ENCODE measurements at places on chromosomes 11 and 22.

DNA sequence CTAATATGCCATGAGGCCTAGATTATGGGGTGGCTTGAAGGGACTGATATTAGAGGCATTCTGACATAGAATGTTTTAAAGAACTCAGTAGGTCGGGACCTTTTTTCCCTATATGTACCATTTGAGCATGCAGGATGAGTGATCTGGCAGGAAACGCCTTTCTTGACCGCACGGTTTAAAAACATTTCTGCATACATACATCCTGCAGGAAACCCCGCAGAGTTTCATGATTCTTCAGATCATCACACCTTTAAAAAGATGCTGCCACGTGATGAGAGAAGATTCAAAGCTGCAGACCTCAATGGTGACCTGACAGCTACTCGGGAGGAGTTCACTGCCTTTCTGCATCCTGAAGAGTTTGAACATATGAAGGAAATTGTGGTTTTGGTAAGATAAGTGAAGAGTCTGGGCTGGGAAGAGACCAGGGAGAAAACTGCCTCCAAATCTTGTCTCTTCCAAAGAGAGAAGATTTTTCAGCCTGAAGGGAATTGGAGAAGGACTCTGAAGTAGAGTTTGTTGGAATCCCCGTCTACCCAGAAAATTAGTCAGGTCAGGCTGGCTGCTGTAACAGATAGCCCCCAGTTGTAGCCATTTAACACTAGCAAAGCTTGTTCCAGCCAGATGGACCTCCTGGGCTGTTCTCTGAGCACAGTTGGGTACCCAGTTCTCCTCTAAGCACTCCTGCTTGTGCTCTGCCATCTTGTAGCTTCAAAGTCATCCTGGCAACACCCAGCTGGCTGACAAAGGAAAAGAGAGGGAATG is 7.4 kb downstream of the RCN1 start:
- DNase-seq, result no peak

DNA sequence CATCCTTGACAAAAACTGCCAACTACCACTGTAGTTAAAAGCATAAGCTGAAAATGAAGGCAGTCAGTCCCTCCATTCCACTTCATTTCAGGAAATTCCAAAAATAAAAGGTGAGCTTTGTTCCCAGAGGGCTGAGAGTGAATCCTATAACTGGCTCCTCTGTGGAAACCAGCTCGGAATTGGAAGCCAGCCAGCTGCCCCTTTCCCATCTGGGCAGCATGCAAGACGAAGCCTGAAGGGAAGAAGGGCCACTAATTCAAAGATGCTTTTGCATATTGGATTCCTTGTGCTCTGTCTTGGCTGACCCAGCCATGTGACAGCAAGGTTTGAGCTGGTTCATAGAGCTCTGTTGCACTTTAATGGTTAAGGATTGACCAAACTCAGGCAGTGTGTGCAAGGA is 83.4 kb downstream of the ALX4 start:
- no peak for DNase-seq

- no peak for DNase-seq
Observed at GRCh38 chr22:38846412-38846811, 2.6 kb upstream of the NPTXR start.

DNA sequence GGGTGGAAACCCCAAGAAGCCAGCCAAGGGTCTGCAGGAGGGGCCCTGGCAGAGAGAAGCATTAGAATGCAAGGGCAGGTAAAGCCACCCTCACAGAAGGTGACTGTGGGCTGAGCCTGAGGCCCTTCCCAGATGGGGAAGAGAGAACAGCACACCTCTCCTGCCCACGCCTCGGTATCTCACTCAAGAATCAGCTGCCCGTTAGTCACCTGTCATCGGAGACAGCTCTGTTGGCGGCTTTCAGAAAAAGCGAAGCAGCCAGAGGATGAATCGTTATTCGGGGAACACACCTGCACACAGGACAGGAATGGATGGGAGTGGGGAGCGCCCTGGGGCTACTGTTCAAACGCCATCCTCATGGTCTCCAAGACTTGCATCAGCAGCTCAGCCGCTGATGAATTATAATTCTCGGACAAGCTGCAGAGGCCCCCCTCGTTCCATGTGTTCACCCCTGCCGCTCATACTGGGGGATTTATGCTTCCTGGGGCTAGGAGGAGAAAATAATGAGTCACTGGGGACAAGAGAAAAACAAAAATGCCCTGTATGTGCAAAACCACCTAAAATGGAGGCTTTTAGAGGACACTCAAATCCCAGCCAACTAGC is 21.6 kb upstream of the TMA7B start:
- no peak for DNase-seq

DNA sequence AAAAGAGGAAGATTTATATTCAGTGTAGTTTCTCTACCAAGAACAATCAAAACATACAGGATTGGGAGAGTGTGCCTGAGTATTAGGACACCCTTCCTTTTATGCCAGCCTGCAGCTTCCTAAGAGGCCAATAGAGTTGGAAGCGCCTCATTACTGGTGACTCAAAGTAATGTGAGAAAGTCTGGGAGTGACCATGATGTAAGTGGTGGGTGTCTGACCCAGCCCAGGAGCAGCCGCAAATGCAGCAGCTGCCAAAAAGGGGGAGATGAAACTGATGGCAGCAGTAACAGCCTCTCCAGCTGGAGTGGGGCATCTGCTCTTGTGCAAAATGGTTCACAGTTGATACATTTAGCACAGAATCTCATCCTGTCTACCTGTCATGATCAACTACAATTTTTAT is 62.0 kb downstream of the ZNF280B start:
- DNase-seq, result no peak

GRCh38 chr11:45113807-45114206 is 32.6 kb upstream of the PRDM11 start:
- DNase-seq, result no peak

DNA sequence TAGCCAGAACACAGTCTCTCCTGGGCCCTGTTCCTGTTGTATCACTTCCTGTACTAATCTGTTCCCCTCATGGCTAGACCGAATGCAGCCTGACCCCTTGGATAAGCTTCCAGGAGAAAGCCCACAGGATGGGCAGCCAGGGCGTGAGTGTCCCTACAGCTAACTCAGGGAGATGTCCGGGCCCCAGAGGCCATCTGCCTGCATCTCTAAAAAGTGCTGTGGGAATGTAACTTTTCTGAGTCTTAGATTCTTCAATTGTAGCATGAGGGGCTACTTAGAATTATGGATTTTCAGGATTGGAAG is 7.7 kb upstream of the MALAT1 start:
- peak; percentile 1 for DNase-seq

DNA sequence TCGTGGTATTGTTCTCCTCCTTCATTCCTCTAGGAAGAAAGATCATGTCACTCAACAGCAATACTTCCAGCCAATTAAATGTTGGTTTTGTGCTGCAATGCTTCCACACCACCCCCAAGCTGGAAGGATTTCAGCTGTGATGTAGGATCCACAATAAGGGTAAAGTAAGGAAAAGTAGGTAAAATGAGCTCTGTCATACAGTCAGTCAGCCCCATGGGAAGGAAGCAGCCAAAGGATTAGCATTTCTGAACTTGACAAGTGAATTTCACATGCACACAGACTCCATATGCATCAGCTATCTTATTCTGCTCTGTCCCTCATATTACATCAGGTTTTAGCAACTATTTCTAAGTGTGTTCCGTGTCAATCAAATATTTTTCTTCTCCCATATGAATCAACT is 197.9 kb downstream of the TTC28 start:
- no peak for DNase-seq

- DNase-seq, result peak; percentile 13
Observed at GRCh38 chr11:76173663-76174062, 32.6 kb downstream of the WNT11 start.

GRCh38 chr22:47064416-47064815 is 302.0 kb downstream of the TBC1D22A start:
- DNase-seq, result no peak

GRCh38 chr22:31944700-31945442 is 536 bp downstream of the YWHAH start:
- peak; percentile 15 for DNase-seq

GRCh38 chr22:44842417-44842816 is 90.0 kb downstream of the ARHGAP8 start:
- no peak for DNase-seq

GRCh38 chr11:96299155-96299888 is 43.7 kb downstream of the MAML2 start:
- DNase-seq, result no peak

DNA sequence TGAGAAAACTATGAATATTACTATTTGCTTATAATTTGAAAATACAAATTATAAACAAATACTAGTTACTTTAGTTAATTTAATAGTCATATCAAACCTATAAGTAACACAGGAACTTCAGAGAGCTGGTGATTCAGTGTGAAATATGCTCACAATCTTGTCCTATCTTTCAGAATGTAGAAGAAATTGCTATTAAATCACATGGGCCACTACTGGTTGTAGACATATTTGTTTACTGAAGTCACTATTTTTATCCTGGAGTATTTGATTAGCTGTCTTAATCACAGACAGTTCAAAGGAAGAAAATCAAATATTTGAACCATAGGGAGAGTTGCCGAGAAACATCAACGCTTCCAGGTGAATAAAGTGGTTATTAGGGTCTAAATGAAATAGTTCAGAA is 187.6 kb upstream of the ANO3 start:
- no peak for DNase-seq

GRCh38 chr11:109584001-109584972 is 162.3 kb downstream of the C11orf87 start:
- no peak for DNase-seq

GRCh38 chr11:107916671-107917241 is 11.5 kb upstream of the RAB39A start:
- DNase-seq, result no peak

GRCh38 chr11:88281317-88281712 is 56.2 kb downstream of the CTSC start:
- no peak for DNase-seq

DNA sequence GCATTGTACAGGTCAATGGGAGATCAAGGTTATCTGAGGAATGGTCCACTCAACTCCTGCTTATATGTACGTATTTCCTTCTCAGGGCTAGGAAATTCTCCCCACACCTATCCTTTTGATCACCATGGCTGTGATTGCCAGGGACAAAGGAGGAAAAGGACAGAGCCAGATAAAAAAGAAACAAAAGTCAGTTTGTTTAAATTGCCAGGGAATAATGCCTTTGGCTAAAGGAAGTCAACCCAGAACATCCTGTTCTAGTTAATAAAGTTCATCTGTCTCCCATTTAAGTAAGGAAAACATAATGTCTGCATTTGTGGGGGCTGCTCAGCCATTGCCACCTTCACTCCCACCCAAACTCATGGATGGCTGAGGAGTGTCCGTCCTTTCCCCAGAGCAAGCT is 124.7 kb downstream of the ME3 start:
- no peak for DNase-seq
